GM10248 (cell line): ENCODE measurements at places on chromosomes 3 and 15.

DNA sequence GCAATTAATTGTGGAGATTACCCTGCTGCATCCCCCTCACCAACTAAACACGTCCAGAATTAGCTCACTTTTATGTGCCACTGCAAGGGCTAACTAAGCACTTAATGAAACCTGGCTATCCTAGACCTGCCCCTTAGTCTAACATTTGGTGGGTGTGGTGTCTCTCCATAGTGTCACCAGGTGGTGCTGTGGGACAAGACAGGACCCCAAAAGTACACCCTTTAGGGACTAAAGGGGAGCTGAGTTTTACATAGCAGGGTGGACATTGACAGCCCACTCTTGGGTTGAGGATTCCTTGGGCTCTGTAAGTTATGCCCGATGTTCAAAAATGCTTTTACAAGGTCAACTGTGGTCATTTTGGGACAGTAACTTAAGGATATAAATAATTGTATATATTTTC is 5.7 kb downstream of the DUT start:
- DNase-seq = no peak

DNA sequence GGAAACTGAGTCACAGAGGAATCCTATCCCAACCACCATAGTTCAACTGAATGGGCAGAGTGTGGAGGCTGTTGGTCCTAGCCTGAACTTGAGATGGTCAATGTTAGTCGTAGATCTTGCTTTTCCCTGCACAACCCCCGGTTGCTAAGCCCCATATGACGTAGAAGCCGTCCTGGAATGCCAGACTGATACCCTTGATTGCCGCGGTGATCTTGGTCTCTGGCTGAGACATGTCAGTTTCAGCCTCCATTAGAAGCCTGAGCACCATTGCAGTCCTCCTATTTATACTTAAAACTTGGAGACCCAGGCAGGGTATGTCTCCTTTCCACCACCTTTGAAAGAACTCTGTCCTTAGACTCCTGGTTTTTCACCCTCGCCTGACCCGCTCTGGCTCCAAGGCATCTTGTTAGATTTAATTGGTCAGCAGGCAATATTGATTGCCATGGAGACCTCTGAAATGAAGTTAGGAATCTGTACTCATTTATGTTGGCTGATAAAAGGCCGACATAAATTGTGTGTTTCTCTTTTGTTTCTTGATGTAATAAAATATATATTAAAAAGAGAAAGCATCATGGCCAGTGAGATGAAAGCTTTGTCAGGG is 53.4 kb downstream of the RPLP1 start:
- no peak for DNase-seq

DNA sequence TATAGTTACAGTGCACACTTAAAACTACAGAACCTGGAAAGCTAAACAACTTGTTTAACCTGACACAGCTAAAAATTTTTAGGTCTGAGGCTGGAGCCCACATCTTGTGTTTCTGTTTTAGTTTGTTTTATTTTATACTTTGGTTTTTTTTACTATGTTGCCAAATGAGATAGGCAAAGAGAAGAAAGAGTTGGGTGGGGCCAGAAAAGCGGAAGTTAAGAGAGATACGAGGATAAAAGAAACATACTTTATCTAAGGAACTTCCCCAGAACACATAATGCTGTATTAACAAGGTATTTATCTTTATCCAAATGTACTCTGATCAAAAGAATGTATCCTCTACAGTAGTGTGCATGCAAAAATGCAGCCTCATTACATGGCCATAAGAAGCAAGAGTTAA is 1145.7 kb downstream of the EPHA3 start:
- no peak for DNase-seq

GRCh38 chr3:64138046-64138445 is 87.2 kb downstream of the PRICKLE2 start:
- DNase-seq = no peak

DNA sequence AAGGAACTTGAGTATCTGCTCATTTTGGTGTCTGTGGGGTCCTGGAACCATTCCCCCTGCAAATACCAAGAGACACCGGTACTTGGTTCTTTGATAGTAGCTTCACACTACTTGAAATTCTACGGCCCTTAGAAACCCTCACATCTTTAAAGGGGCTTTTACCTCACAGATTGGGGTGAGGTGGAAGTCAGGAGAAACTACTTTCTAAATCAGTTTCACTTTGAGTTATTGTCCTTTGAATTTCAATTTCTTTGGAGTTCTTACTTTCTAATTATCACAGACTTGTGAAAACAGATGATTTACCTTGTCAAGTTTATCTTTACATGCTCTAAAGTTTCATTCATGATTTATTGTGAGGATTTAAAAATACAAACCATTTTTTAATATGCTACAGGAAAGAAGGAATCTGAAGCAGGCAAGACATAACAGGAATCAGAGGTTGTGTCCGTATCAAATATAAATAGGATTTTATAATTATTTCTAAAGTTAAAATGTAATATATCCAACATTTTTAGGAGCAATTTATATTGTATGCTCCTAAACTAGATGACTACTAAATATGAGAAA is 98.9 kb downstream of the NEDD4 start:
- DNase-seq = peak; percentile 15

- DNase-seq = no peak
Observed at GRCh38 chr3:114892880-114893279, 254.2 kb downstream of the ZBTB20 start.

DNA sequence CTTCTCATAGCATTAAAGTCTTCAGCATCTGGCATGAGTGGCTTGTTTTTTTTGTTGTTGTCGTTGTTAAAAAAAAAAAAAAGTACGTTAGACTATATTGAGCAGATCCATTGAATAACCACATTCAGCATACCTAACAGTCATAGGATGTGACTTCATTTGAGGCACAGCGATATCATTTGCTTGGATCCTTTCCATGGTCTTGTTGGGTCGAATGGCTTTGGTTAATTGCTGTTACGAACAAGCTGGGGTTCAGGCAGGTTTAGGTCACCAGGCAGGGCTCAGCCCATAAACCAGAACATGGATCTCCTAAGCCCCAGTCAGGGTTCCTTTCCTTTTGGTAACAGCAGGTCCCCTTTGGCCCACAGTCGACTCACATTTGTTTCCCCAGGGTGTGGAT is 76.2 kb downstream of the POLR2M start:
- DNase-seq = no peak

DNA sequence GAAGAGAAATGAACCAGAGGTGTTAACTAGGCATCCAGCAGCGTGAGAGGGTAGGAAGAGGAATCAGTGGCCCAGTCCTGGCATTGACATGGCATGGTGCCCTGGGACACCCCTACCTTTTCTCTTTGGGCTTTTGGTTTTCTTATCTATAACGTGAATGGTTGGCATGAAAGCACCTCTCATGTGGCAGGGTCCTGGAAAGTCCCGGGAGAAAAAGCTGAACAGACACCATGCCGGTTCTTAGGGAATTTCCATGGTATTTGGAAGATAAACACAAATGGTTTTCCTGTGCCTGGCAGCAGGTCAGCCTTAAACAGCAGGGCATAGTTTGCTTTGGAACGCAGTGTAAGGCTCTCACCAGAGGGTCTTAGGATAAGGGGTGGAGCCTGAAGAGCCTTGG is 15.4 kb downstream of the ARNT2 start:
- no peak for DNase-seq

DNA sequence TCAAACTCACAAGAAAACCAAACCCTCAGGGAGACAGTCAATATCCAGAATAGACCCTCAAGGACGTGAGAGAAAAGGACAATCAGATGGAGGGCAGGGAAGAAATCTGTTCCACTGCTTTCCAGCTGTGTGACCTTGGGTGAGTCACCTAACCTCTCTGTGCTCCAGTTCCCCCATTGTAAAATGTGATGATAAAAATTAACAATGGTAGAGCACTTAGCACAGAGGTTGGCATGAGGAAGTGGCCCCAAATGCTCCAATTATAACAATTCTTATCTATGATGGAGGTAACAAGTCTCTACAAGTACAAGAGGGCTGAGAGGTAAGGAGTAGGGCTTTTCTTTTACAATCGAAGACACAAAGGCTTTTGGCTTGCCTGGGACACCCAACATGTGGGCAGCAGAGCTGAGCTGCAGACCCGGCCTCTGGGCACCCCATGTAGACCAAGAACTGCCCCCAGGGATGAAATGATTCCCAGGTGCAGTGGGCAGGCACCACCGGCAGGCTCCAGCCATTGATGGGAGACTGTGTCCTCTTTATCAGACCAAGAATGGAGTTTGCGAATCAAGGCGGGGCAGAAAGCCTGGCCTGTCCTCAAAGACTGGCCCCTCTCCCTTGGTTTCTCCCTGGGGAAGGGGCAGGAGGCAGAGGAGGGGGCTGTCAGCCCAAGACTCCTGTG is 22.0 kb downstream of the WNT7A start:
- DNase-seq = no peak

DNA sequence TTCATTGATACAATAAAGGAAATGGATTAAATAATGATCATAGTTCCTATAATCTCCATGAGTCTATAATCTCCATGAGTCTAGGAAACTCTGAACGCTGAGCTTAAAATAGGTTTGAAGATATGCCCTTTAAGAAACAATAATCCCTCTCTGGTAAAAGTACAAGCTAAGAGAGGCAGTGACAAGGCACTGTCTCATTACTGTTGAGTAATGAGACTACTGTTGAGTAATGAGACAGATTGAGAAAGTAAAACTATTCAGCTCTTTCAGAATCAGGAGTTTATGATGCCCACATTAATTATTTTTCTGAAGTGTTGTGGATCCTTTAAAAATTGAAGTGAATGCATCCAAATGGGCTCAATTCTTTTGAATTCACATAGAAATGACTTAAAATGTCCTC is 235.5 kb upstream of the THRB start:
- DNase-seq = no peak

DNA sequence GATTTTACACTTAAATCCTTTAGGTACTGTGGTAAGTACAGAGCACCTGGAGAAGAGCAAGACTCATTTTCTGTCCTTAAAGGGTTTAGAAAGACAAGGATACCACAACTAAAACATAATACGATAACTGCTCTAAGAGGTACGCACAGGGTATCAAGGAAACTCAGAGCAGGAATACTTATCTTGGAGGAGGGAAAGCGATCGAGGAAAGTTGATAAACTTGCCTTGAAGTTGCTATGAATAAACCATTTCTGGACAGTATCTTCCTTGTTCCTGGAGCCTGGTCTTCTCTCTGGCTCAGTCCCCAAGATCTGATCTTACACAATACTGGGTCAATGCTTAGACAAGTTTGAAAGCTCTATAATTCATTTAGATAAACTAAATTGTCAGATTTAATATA is 17.6 kb upstream of the GATM start:
- DNase-seq = no peak

DNA sequence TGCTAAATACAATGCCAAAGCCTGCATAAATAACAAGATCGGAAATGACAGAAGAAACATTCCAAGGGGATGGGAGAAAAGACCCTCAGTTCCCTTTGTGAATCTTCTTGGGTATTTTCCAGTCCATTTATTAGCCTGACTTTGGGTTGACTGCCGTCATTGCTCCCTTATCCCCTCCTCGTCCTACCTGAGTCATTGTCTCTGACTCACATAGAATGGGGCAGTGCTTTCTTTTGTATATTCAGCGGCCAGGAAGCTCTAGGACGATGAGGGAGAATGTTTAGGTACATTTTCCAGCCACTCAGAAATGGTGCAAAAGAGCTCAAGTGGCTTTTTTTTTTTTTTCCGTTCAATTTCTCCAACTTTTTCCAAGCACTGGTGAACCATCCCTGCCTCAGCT is 71.6 kb downstream of the KAT2B start:
- no peak for DNase-seq

GRCh38 chr3:13492976-13493866 is 13.1 kb downstream of the HDAC11 start:
- DNase-seq = no peak

DNA sequence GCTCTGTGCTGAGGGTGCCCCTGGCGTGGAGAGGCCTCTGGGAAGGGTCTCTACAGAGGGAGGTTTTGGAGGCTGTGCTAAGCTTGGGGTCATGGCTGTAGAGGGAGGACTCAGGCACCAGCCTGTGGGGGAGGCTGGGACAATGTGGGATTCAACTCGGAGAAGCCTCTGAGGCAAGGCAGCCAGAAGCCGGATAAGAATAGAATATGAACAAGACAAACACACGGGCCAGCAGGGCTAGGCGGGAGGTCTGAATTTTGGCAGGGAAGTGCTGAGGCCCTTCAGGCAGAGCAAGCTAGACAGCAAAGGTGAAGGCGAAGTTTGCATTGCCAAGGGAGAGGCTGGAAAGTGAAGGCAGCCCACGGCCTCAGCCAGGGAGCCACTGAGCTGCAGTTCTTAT is 612.1 kb upstream of the NR2F2 start:
- DNase-seq = no peak

- DNase-seq = peak; percentile 30
Observed at GRCh38 chr3:160486459-160486869, 36.9 kb upstream of the TRIM59 start.

- DNase-seq = peak; percentile 33
Observed at GRCh38 chr3:171257251-171258203, 202.7 kb downstream of the TNIK start.

- DNase-seq = no peak
Observed at GRCh38 chr15:46091860-46092450, 457.1 kb downstream of the SQOR start.

GRCh38 chr15:52558196-52558595 is 10.6 kb downstream of the ARPP19 start:
- DNase-seq = no peak

DNA sequence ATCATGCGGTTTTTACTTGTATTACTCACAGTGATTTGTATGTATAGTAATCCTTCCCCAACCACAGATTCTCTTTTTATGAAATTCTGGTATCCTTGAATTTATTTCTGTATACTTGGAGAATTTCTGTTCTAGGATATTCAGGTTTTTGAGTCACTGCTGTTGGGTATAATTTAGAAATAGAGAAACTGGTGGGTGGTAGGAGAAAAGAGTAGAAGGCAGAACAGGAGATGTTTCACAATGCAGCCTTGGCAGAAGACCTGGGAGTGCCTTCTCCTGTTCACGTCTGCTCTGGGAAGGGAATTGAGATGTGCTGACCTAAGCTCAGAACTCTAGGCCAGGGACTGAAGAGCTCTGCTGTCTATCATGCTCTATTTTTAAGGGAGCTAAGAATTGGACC is 193.6 kb downstream of the EPHB1 start:
- DNase-seq = no peak

- DNase-seq = peak; percentile 43
Observed at GRCh38 chr15:94164202-94164807, 67.1 kb upstream of the MCTP2 start.

GRCh38 chr3:181183764-181184163 is 194.2 kb upstream of the DNAJC19 start:
- no peak for DNase-seq

- DNase-seq = peak; percentile 10
Observed at GRCh38 chr15:71811036-71811736, 832 bp downstream of the NR2E3 start.

DNA sequence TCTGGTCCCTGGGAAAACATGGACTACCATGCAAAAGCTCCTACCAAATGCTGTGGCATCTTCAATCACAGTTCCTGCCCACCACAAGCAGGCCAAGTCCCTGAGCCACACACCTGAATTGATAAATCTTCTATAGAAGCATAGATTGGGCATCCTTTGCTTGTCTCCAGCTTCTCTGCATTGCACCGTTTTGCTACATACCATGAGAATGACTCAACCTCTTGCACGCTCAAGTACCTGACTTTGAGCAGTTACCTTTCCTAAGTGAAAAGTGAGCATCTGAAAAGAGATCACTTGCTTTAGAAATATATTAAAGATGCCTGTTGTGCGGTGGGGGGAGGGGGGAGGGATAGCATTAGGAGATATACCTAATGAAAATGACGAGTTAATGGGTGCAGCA is 31.3 kb downstream of the GATM start:
- DNase-seq = no peak
